Articular chondrocyte of knee joint (primary cell): ENCODE measurements at places on chromosomes 2 and 18. TPM values are rescaled to one million over a fixed set of nuclear protein-coding genes. Genes with fewer than 3 reads are reported as not detected.

Gene ZBTB7C
- total RNA-seq = 2.1 and 2.5 TPM in 2 replicates

Gene TMEM182
- 3.8 and 5.2 TPM in 2 replicates for total RNA-seq

Gene DRC1
- total RNA-seq = 0.39 and 0.65 TPM in 2 replicates

Gene SERPINB12
- not detected in 2 replicates for total RNA-seq

Gene FER1L5
- total RNA-seq = 0.54 and 0.91 TPM in 2 replicates

Gene ACVR1C
- 0.13 and 0.32 TPM in 2 replicates for total RNA-seq

Gene GAREM2
- total RNA-seq = 2.7 TPM in 2 replicates

Gene PDIA6
- total RNA-seq = 347 and 372 TPM in 2 replicates

Gene ZAP70
- not detected in 2 replicates for total RNA-seq

Gene ZFAND2B
- total RNA-seq = 16.4 and 22.6 TPM in 2 replicates

Gene BMP10
- total RNA-seq = not detected in 2 replicates

Gene PKP4
- 28.9 and 30.6 TPM in 2 replicates for total RNA-seq

Gene MATN3
- total RNA-seq = 2.8 and 4.3 TPM in 2 replicates

Gene TMEM200C
- under 0.01 TPM in 1 of 2 replicates, not detected in the other for total RNA-seq

Gene TRMT61B
- 16.1 and 16.9 TPM in 2 replicates for total RNA-seq

Gene NCKAP5
- total RNA-seq = 0.13 and 0.22 TPM in 2 replicates

Gene PJVK
- total RNA-seq = 1.1 and 2.2 TPM in 2 replicates

Gene GTF3C2
- 25.7 and 31.5 TPM in 2 replicates for total RNA-seq

Gene LBX2
- 2.2 and 3.3 TPM in 2 replicates for total RNA-seq

Gene TANC1
- 14.9 and 31.6 TPM in 2 replicates for total RNA-seq

Gene CD226
- total RNA-seq = 0.32 and 0.65 TPM in 2 replicates

Gene FNDC4
- total RNA-seq = 24.2 and 25.1 TPM in 2 replicates

Gene ZCCHC2
- 6.4 and 6.7 TPM in 2 replicates for total RNA-seq

Gene ACTG2
- 0.11 TPM in 1 of 2 replicates, not detected in the other for total RNA-seq

Gene POTEI
- total RNA-seq = not detected in 2 replicates

Gene MALL
- 72.8 and 165 TPM in 2 replicates for total RNA-seq

Gene IL18R1
- total RNA-seq = 4.2 and 4.4 TPM in 2 replicates

Gene CNNM3
- total RNA-seq = 6.1 and 6.8 TPM in 2 replicates

Gene IL36G
- total RNA-seq = not detected in 2 replicates

Gene KATNAL2
- 5.9 and 10.2 TPM in 2 replicates for total RNA-seq

Gene HOXD4
- 1.6 and 3.1 TPM in 2 replicates for total RNA-seq

Gene RPRM
- total RNA-seq = not detected in 2 replicates

Gene GNAL
- 7.1 and 9.6 TPM in 2 replicates for total RNA-seq

Gene TAF1B
- total RNA-seq = 35.2 and 41.7 TPM in 2 replicates

Gene ST6GAL2
- 0.13 and 0.32 TPM in 2 replicates for total RNA-seq

Gene SCG2
- 5.4 and 6.8 TPM in 2 replicates for total RNA-seq

Gene RUFY4
- total RNA-seq = not detected in 2 replicates

Gene MAPRE2
- total RNA-seq = 37.9 and 41.7 TPM in 2 replicates

Gene KCNJ3
- total RNA-seq = not detected in 2 replicates

Gene ERBB4
- total RNA-seq = 0.13 and 0.22 TPM in 2 replicates

Gene ASNSD1
- total RNA-seq = 72.4 TPM in 2 replicates

Gene SMC6
- total RNA-seq = 27.7 and 31.2 TPM in 2 replicates

Gene FSHR
- 0.11 and 0.39 TPM in 2 replicates for total RNA-seq

Gene IL18RAP
- total RNA-seq = not detected in 2 replicates

Gene PMAIP1
- total RNA-seq = 1.3 and 11.3 TPM in 2 replicates

Gene DSG2
- 5.4 and 12.5 TPM in 2 replicates for total RNA-seq

Gene MC4R
- not detected in 2 replicates for total RNA-seq

Gene ALLC
- total RNA-seq = not detected in 2 replicates
